NCI-H1092 (cell line): ENCODE measurements at places on chromosomes 3 and 15.

- DNase-seq: no peak
These were observed 4.3 kb upstream of the LSMEM2 start for GRCh38 chr3:50274371-50275104.

- DNase-seq: no peak
These were observed 161.3 kb downstream of the KLF13 start for GRCh38 chr15:31487811-31488436.

GRCh38 chr3:112611752-112612515 lies 29.0 kb downstream of the CCDC80 start:
- DNase-seq: no peak

DNA sequence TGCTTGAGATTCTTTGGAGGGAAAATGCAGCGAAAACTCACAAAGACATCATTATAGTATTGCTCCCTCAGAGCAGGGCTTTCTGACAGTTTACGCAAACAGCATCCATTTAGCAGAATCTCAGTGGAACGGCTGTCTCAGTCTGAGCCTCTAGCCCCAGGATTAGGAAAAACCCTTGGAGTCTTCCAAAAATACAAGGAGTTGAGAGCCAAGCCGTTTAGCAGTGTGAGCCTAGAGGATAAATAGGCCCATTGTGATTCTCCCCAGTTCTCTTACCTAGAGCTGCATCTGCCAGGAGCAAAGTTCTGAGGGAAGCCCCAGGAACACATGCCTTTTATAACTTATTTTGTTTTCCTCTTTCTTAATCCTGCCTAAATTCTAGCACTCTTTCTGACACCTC lies 359.6 kb downstream of the NTRK3 start:
- no peak for DNase-seq

- no peak for DNase-seq
These were observed 1.6 kb upstream of the CCR5 start for GRCh38 chr3:46369151-46369550.

DNA sequence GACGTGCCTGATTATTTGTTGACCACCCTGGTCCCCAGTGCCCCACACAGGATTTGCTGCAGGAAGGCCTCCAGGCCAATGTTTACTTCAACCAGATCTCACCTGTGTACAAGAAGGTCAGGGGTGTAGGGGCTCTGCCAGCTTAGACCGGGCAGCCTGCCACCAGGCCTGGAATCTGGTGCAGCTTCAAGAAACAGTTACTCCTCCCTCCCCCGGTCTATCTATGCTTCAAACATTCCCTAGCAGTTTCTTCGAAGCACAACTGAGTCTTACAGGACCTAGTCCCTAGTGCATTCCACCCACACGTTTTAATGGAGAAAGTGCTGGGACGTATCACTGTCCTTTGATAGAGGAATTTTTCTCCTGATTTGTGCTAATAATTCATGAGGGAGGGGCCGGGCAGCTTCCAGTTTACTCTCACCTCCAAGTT lies 8.0 kb downstream of the SH3BP5 start:
- no peak for DNase-seq

- DNase-seq: peak; percentile 82
These were observed 123.8 kb downstream of the SV2B start for GRCh38 chr15:91223863-91224262.

- DNase-seq: no peak
These were observed 18.6 kb downstream of the SOX2 start for GRCh38 chr3:181730316-181730715.

GRCh38 chr3:174477491-174477890 lies 381.6 kb upstream of the NAALADL2 start:
- no peak for DNase-seq

- no peak for DNase-seq
These were observed 7.8 kb downstream of the BNC1 start for GRCh38 chr15:83276661-83277060.

DNA sequence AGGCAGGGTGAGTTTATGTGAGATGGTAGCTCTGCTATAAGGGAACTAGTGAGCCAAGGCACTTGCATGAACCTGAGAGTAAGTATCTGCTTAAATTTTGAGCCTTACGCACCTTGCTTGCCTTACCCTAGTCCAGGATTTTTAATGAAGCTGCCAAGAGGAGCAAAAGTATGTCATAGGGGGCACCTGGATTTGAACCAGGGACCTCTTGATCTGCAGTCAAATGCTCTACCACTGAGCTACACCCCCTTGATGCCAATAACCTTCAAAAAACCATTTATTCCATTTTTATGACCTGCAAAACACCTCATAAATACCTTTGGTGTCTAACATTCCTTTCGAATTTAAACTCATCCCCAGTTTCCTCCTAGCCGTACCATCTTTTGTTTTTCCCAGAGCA lies 88.3 kb upstream of the ACP3 start:
- no peak for DNase-seq

DNA sequence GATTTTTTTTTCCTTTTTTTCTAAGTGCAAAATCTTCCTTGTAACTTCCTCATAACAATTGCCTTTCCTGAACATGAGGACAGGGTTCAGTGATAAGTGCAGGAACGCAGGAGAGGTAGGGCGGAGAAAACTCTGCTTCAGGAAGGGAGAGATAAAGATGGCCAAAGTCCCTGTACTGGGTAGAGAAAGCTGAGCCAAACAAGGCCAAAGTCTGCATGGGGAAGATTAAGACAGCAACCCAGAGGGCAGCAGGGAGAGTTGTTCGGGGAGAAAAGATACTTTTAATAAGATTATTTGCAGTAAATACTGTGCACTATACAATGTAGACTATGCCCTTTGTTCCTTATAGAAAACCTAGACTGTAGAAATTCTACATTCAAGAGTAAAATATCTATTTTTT lies 55.4 kb upstream of the LRRFIP2 start:
- DNase-seq: no peak

DNA sequence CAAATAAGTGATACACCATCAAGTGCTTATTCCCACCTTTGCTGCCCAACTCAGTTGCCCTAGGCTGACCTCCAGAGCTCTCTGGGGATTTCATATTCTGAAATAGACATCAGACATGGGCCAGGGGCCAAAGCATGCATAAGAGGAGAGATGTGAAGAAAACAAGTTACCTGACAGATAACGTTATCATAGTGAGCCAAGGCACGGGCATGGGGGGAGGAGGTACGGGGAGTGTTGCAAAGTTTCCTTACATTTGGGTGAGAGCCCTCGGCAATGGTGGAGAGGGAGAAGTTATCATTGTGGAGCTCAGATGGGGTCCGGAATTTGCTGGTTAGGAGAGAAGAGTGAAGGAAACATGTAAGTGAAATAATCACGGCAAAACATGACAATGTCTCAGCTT lies 9.8 kb downstream of the CSPG5 start:
- no peak for DNase-seq

DNA sequence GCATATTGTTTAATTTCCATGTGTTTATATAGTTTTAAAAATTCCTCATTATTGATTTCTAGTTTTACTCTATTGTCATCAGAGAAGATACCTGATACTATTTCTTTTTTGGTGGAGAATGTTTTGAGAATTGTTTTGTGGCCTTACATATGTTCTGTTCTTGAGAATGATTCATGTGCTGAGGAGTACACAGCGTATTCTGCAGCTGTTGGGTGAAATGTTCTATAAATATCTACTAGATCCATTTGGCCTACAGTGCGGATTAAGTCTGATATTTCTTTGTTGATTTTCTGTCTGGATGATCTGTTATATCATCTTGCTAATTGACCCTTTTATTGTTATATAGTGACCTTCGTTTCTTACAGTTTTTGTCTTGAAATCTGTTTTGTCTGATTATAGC lies 109.7 kb downstream of the UBE2E2 start:
- no peak for DNase-seq

DNA sequence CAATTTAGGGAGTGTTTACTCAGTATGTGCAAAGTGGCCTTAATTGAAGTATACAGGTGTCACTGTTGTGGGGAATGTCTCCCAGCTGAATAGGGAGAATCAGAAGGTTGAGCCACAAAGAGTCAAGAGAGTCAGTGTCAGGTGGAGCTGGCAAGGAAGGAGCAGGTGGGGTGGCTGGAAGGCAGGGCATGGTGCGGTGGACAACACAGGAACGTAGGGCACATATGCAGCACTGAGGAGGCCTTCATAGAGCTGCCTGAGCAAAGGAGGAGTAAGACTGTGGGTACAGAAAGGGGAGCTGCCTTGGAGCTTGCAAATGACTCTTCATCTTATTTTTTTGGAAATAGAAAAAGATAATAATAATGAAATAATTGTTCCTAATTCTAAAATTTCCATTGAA lies 20.0 kb downstream of the ARHGEF3 start:
- no peak for DNase-seq

- no peak for DNase-seq
These were observed 36.0 kb downstream of the ZIC4 start for GRCh38 chr3:147370349-147370748.

GRCh38 chr3:118472586-118472985 lies 562.1 kb downstream of the IGSF11 start:
- DNase-seq: no peak

DNA sequence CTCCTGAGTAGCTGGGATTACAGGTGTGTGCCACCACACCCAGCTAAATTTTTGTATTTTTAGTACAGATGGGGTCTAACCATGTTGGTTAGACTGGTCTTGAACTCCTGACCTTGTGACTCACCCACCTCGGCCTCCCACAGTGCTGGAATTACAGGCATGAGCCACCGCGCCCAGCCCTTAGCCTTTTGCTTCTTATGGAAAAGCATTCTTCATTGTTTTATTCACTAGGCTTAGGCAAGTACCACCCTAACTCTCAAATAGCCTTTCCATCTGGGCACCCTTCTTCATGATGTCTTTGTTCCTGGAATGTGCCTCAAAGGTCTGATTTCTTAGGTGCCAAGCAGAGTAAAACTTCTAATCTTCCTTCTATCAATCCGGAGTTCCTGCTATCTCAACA lies 641.8 kb downstream of the FHIT start:
- no peak for DNase-seq

DNA sequence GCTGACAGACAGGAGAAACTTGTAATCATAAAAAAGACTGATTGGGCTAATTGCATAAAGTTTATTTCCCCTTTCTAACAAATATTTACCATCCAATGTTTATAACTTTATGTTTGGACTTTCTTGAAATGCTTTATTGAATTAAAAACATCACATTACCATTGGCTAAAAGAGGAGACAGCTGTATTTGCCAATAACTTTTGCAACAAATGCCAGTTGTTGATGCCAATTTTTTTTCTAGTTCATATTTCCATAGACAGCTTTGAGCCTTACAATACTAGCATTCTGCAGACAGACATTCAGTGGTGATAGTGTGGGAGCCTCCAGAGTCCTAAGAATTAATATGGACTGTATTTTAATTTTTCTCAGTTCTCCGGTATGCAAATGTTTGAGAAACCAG lies 198.4 kb downstream of the ADAMTS17 start:
- no peak for DNase-seq

DNA sequence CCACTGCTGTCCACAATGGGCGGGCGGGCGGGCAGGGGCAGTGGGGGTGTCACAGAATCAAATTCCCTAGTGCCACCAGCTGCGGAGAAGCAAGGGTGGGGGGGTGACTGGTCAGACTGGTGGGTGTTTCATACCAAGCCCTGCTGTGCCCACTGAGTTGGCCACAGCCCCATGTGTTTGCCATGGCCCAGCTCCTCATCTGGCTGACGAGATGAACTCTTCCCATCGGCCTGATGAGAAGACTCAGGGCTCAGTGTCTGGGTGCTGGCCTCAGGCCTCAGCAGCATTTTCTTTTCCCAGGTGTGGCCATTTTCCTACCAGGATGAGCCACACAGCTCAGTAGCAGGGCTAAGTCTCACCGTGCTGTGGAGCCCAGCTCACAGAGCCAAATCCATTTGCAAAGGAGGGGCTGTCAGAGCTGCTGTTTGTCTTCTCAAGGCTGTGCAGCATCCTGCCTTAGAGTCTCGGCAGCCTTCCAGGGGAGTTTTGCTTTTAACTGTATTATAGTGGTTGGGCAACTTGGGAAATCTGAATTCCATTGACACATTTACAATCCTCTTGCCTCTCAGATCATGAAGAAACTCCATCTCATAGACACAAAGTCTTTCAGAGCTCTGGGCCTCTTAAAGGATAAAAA lies 176.8 kb downstream of the ABHD5 start:
- DNase-seq: no peak

GRCh38 chr3:15055019-15055557 lies 10.0 kb downstream of the MRPS25 start:
- DNase-seq: no peak

GRCh38 chr3:67858492-67858891 lies 204.1 kb upstream of the SUCLG2 start:
- no peak for DNase-seq

DNA sequence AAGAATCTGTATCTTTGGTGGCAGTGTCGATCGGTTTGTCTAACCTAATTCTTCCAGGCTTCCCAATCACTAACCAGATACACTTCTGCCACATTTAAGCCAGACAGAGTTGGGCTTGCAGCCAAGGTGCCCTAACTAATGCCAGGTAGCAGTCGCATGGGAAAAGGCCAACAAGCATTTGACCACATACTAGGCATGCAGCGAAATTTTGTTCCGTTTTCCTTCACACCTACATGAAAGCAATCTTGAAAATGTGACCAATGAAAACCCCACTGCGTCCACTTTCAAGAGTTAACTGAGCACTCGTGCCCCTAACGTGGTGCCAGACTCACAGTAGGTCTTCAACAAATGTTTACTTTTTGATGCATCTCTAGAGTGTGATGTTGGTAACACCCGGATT lies 192.2 kb upstream of the TPM1 start:
- DNase-seq: no peak

DNA sequence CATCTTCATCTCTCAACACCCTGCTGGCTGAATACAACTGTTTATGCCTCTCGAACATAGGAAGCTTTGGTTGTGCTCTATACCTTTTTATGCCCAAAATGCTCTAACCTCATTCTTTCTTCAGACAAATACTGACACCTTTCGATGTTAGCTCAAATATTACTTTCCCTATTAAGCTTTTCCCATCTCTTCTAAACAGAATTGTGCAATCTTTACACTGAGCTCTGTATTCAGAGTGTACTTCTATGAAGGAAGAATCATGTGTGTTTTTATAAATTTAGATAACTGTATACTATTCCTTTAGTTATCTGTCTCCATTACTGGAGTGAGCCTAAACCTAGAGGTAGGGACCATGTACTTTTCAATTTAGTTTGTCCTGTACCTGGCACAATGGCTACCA lies 1.6 kb downstream of the EFHB start:
- no peak for DNase-seq

GRCh38 chr15:34793071-34793470 lies 2.3 kb downstream of the ACTC1 start:
- no peak for DNase-seq

DNA sequence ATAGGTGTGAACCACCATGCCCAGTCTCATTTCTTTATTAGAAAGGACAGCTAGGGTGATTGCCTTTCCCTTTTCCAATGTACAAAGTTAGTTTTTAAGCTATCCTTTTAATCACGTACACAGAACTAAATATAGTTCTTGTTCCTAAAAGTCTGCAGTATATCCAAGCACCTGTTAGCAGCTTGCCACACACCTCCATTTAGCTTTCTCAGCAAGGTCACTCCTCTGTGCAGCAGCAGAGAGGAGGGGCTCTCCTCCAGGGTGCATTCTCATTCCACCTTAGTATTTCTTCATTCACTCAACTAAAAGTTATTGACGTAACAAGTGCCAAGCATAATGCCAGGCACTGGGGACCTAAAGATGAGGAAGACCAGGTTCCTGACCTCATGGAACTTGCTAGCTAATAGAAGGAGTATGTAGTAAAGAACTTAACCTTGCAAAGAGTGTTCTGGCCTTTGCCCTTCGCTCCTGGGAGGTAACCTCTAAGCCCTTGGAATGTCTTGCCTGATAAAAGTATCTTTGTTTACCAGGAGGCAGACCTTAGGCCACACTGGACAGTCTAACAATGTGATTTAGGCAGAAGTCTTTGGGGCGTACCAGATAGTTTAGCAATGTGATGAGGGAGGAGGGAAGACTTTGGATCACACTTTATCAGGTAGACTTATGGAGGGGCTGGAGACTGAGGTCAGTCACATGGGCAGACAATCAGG lies 12.7 kb upstream of the PTPN9 start:
- no peak for DNase-seq
